ENCODE measurements at places on chromosomes 2 and 18.
A peak's percentile ranks its signal among the peaks of the same experiment; 100 is the strongest.

- DNase-seq: peak; percentile 23
These were observed 101.9 kb downstream of the TWIST2 start for GRCh38 chr2:238949710-238950345.

DNA sequence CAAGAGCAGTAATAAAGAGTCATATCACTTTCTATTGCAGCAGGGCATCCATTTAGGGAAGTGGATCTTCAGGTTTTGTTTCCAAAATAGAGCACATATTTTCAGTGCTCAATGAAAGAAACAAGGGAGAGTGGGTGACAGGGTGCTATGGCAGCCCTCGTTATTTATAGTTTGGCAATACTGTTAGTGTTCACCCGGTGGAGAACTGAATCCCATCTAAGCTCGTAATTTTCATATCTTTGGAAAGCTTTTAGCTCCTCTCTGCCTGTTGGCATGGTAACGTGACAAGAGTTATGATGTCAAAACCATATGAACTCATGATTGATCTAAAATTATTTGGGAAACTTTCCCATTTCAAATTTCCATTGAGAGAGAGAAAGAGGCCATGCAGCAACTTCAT, 331.9 kb downstream of the LRRTM1 start:
- no peak for DNase-seq

DNA sequence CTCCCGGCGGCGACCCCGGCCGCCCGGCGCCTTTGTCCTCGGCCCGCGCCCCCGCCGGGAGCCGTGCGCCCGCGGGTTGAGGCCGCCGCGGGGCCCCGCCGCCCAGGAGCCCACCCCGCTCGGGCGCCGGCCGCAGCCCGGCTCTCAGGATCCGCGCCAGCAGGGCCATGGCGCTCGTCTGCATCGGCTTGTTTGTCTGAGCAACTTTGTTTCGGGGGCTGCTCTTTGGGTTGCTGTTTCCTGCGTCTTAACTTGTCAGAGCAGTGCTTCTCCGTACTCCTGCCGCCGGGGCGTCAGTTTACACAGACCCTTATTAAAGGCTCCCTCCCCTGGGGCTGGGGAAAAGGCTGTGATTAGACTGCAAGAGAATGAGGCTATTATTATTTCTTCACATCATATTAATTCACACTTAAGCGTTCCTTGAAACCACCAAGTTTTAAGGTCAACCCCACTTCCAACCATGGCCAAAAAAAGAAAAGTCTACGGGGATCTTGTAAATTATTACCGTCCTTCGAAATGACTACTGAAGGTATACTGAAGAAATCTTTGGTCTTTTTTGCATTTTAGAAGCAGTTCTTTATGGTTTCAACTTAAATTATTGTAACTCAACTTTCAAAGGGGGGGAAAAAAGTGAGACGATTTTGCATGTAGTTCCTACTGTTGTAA, at the start of gene CYP27C1:
CYP27C1 (minus strand) TSS at position 198 of the 666 bp plus-strand sequence; CDS start at position 169, 29 bp downstream.
- no peak for DNase-seq

DNA sequence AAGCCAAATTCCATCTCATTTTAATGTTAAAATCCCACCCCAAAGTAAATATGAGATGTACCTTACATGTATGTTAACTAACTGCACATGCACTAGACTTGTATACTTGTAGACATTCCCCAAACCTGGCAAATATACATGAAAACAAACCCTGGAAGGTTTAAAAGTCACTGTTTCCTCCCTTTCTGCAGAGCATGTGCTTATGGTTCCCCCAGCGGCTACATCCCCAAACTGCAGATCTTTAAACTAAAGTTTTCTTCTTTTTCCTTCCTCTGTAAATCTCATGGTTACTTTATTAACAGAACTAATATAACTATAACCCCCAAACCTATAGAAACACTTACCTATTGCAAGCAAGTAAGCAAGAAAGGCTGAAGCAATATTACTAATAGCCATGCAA, 731.5 kb downstream of the LRP1B start:
- DNase-seq: no peak

DNA sequence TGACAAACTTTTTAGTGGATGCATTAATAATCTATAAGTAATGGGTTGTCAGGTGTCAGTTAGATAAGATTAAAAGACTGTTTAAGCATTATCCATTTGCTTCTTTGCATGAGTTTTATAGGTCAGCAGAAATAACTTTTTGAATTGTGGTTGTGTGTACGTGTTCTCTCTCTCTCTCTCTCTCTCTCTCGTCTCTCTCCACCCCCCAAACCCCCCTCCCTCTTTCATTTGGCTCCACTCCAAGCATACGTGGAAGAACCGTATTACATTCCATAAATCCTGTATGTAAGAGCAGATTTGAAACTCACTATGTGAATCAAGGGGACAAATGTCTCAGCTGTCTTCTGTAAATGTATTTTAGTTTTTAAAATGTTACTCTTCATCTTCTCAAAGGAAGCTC, 120.2 kb downstream of the MEIS1 start:
- no peak for DNase-seq

- DNase-seq: no peak
These were observed 1.9 kb upstream of the ITGB6 start for GRCh38 chr2:160201849-160202539.

GRCh38 chr2:209208211-209208610, 215.6 kb upstream of the MAP2 start:
- DNase-seq: no peak

- no peak for DNase-seq
These were observed 8.5 kb upstream of the PAX3 start for GRCh38 chr2:222307143-222307756.

DNA sequence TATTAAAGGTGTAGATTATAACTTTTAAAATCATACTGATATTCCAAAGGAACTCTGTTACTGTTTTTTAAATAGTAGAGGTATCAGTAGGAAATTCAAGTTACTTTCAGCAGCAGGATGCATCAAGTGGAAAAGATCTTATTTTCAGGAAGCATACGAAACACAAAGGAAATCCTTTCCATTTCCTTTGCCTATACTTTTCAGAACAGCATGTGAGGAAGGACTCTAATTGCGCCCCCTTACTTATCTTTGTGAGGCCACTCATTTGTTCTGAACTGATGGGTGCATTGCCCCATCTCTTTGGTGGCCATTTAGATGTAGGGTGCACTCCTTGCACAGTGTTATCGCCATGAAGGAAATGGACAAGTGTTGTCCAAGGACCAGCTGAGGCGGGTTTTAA, 145.3 kb downstream of the BABAM2 start:
- no peak for DNase-seq

DNA sequence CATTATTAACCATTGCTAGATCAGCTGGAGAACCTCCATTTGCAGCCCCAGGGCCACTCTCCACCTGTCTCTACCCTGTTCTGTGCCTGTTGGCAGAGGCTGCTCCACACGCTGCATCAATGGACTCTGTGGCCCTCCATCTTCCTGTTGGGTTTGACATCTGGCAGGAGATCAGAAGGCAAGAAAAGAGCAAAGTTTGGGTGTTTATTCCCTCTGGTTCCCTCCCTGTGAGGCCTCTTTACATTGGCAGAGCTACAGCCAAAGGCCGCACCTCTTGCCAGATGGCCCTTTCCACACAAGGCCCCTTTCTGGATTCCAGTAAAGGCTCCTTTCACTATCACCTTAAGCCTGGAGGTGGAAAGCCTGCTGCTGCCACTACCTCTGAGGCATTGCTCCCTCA, 110.9 kb upstream of the RND3 start:
- no peak for DNase-seq

GRCh38 chr18:55910296-55910695, 322.3 kb upstream of the TCF4 start:
- no peak for DNase-seq

DNA sequence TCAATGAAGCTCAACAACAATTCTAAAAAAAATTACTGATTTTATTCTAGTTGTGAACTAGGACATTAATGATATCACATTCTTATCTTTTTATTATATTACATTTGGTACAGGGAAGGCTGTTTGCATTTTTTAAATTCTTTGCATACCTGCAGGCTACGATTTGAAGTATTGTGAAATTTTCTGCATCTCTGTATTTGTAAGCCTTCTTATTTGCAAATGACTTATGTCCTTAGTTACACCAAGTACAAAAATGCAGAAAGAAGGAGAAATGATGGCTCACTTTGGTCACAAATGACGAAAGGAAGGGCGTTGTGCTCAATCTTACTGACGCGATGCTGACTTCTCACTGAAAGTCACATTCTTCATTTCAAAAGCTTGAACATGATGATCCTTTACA, 227.5 kb upstream of the SOX11 start:
- DNase-seq: no peak

DNA sequence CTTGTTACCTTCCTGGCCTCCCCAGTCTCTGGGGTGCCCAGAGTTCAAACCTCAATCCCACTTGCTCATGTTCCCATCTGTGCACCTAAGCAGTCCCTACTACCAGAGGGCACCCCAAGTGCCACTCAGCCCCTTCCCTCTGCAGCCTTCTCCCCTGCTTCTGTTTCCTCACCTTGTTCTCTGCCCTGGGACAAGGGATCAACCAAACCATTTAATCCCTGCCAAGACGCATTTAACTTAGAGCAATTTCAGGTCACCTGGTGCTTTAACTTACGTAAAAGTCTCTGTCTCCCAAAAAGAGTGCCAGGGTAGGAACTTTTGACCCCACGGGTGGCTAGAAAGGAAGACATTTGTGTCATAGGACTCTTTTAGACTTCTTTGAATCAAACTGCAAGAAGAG, 67.2 kb downstream of the SRD5A2 start:
- no peak for DNase-seq

DNA sequence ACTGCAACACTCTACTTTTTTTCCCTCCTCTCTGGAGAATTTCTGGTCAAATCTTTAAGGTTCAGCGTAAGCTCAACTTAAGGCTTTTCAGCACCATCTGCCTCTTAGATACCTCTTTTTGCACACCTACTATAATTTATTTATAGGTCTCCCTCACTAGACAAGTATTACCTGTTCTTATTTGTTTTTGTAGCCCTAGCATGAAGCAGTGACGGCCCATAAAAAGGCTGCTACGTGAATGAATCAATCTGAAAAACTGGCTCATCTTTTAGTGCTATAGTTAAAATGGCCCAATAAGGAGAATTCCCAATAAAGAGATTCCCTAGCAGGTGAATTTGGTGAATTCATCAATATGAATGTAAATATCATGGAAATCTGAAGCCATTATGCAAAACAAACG, 6.5 kb downstream of the RNF149 start:
- DNase-seq: no peak

DNA sequence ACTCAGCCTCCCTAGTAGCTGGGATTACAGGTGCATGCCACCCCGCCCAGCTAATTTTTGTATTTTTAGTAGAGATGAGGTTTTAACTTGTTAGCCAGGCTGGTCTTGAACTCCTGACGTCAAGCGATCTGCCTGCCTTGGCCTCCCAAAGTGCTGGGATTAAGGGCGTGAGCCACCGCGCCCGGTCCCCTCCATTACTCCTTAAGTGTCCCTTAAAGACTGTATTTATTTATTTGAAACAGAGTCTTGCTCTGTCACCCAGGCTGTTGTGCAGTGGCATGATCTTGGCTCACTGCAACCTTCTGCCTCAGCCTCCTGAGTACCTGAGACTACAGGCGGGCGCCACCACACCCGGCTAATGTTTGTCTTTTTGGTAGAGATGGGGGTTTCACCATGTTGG, 148.6 kb downstream of the TGIF1 start:
- no peak for DNase-seq

DNA sequence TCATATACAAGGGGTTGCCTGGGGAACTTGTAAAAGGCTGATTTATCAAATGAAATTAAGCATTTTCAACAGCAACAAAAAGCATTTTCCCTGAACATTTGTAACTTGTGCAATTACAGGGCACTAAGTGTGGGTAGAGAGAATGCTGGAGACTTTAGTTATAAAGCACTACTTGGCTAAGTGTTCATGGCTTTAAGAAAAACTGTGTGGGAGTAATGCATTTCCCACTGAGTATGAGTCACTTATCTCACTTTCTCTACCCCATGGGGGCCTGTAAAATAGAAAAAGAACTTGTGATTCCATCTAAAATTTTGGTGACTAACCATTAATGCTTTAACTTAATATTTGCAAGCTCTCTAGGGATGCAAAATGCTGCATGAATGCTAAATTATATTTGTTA, 193.4 kb downstream of the CCDC102B start:
- no peak for DNase-seq

DNA sequence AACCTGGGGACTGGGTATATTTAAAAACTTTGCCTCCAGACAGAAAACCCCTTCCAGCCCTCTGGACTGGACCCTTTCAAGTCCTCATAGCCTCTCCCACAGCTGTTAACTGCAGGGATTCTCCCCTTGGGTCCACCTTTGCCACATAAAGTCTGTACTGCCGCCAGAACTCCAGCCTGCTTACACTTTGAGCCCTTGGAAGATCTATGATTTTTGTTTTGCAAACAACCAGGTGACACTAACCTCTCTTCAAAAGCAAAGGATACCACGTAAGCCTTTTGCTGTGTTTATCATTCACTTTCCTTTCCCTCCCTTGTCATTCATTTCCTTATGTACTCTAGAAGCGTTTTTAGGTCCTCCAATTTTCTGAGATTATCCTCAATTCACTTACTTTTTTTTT, 4.1 kb upstream of the AGXT start:
- DNase-seq: no peak

DNA sequence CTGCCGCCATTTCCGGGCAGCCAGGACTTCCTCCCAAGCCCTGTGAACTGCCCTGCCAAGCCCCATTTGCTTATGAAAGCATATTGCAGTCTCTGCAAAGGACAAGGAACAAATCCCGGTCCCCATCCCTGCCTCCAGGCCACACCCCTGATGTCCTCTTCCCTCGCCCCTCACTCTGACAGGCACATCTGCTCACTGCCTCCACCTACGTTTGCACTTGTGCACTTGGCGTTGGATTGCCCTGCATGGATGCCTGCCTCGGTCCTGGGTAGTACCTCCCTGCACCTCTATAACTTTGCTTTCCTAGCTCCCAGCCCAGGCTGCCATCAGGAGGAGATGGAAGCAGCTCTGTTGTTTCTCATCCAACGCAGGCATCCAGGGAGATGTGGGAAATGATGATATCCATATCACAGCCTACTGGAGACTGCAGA, 19.6 kb upstream of the RPL31 start:
- no peak for DNase-seq

DNA sequence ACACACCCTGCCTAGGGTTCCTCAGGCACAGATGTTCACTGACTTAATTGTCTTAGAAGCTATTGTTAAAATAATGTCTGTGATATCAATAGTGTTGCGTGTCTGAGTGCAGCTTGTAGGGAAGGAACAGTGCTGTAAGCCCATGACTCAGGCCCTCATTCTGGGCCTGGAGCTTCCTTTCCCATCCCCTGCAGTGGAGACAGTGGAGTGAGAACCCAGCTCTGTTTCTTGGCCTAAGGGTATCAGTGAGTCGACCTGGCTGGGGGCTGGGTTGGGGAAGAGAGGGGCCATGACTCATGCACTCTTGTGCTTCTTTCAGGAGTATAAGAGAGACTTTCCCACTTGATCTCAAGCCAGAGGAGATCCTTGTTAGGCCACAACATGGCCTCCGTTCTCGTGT, 106.8 kb downstream of the HRH4 start:
- DNase-seq: no peak

DNA sequence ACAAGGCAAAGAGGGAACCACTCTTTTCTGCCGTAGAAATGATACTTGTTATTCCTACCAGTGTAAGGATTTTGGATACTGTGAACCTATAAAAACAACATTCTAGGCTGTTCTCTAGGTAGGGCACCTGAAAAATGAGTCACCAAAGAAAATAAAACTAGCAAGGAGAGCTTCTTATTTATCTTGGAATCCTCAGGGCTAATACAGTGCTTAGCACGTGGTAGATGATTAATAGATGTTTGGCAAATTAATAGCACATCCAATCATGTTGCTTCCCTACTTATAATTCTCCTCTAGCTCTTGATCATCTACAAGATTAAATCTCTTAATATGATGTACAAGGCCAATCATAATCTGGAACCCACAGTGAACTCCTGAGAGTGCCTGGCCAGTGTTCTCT, 73.1 kb downstream of the AAK1 start:
- DNase-seq: no peak
